IMR-90 (cell line): ENCODE measurements at places on chromosomes 13 and 19. TPM values are rescaled to one million over a fixed set of nuclear protein-coding genes. Genes with fewer than 3 reads are reported as not detected.
A peak's percentile ranks its signal among the peaks of the same experiment; 100 is the strongest.

DNA sequence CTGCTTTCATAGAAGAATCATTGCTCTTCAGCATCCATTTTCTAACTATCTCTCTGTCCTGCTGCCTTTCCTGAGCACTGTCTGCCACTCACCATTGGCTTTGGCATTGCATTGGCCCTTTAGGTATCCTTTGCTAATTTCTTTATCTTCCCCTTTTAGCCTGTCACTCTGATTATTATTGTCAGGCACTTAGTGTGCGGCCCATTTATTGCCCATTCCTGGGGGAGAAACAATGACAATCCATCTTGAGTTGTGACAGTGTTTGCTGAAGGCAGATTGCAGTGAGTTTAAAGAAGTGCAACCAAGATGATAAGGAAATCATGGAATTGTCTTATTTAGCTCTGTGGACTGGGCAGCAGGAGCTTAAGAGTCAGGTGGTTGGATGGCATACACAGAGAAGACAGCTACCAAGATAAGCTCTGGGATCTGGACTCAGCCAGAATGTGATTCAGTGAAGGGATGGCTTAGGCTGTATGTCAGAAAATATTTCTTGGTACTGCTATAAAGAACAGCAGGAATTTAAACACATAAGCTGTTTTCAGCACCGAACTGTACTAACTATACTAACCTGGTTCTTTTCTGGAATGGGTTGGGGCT is 25.3 kb downstream of the B3GLCT start:
- no peak for DNase-seq

The EDNRB gene
- under 0.01 and 0.28 TPM in 2 replicates for total RNA-seq

- DNase-seq = no peak
Observed at GRCh38 chr19:54047616-54048015, 16.1 kb downstream of the VSTM1 start.

GRCh38 chr13:49436890-49437289 is 7.0 kb downstream of the CAB39L start:
- peak; percentile 73 for DNase-seq

GRCh38 chr19:10227026-10227971 is 3.8 kb downstream of the S1PR2 start:
- DNase-seq = no peak

- peak; percentile 60 for DNase-seq
Observed at GRCh38 chr13:113209336-113209758, at the start of gene CUL4A. TSS of gene CUL4A (plus strand) at chr13:113209613. CDS start at chr13:113209628, 15 bp downstream.

- no peak for DNase-seq
Observed at GRCh38 chr13:20942938-20943559, 40.5 kb upstream of the XPO4 start.

GRCh38 chr13:110921695-110922094 is 6.8 kb upstream of the ANKRD10 start:
- DNase-seq = no peak

The DLEU7 gene
- total RNA-seq = not detected in 2 replicates

DNA sequence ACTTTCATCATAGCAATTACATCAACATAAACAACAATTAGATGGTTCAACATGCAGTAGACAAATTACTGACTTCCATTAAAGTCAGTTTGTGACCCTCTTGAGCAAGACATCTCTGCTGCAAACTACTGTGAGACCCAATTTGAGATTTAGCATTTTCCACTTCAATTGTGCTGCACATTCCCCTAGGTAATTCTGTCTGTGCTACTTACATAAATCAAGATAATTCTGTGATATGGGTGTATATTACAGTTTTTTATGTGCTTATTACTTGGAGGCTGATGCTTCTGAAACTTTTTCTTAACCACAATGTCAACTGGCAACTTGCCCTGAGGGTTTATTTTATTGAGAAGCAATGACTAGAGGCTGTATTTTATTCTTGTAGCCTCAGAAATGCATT is 1714.4 kb downstream of the OLFM4 start:
- no peak for DNase-seq

DNA sequence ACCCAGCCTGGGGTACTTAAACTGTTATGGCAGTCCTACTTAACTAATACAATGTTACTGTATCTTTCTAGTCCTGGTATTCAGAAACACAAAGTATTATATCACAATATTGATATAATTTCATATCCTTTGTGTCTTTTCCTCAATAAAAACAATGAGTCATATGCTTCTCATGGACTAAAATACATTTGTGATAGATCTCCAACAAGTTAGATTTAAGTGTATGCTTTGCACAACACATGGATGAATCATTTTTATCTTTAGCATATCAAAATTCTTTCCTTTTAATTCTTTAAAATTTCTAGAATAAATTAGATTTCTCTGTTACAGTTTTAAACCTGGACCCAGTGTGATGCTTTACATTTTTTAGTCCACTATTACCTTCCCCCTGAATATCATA is 1357.8 kb upstream of the ATXN8OS start:
- DNase-seq = no peak
